Activated naive CD8-positive, alpha-beta T cell treated with anti-CD3 and anti-CD28 coated beads, Interleukin-2, amount 50 U/mL, for 16 hours (primary cell): ENCODE measurements at places on chromosomes 11 and 22.

DNA sequence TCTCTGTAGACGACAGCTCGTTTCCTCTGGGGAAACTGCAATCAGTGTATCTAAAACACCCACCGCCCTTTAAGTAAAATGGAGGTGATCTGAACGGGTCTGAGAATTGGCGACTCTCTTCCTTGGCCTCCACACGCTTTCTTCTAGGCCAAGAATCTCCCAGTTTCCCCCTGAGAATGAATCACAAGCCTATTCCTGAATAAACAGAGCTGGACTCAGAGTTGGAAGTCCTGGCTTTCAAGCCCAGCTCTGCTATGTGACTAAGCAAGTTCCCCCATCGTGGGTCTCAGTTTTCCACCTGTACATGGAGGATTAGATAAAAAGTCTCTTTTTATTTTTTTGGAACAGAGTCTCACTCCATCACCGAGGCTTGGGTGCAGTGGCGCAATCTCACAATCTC, 200.4 kb downstream of the MN1 start:
- no peak for DNase-seq

DNA sequence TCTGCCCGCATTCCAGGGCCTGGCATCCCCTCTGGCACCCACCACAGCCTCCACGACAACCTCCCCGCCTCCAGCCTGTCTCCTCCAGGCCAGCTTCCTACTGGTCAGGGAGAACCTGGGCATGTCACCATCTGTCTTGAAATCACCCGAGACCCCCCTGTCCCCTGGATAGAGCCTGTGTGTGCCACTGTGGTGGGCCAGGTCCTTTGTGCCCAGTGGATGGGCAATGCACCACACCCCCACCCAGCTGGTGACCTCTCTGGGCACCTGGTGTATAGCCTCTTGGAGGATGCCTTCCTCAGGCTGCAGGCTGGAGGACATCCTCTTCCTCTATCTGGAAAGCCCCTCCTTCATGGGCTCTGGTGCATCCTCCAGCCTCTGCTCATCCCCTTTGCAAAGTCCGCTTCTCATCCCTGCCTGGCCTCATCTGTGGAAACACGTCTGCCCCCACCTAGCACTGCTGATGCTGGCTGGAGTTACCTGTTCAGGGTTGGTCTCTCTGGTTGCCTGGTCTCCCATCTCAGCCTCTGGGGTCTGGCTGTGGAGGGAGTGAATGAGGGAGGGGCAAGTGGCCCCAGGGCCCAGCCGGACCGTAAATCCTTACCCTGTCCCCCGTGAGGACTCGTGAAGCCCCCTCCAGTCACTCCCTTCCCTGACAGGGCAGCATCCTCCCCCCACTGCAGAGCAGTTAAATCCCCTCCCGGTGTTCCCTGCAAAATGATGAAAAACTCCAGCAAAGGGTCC, 589.6 kb downstream of the TBC1D22A start:
- no peak for DNase-seq

GRCh38 chr11:64035576-64035975, at the start of gene FLRT1:
Gene FLRT1, plus strand, starts transcription at chr11:64035931. Its CDS starts 80,337 bp downstream, at chr11:64116268.
- no peak for DNase-seq

DNA sequence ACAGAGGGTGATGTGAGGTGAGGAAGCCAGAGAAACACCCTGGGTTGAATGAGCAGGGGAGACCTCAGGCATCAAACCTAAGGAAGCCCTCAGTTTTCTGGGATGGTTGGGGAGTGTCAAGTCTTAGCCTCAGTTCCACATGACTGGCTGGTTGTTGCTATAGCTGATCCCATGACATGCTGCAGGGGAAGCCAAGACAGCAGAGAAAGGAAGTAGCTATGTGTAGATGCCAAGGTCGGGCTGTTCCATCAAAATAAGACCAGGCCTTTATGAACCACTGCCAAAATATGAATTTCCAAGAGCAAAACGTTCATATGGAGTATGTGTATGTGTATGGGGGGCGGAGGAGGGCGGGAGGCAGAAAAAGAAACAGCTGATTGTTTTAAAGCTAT, 11.6 kb downstream of the CD59 start:
- DNase-seq: no peak

GRCh38 chr11:73029403-73029802, 112.7 kb downstream of the FCHSD2 start:
- DNase-seq: no peak

DNA sequence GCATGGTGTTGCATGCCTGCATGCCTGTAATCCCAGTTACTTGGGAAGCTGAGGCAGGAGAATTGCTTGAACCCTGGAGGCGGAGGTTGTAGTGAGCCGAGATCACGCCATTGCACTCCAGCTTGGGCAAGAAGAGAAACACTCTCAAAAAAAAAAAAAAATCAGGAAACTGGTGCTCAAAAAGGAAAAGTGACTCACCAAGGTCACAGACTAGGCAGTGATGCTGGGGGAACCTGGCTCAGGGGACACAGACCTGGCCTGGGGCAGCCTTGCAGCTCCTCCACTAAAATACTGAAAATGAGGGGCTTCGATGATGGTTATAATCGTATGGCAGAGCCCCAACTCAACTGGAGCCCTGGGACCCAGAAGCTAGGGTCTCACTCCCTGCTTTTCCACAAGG, 8.1 kb upstream of the SLC35E4 start:
- DNase-seq: no peak

GRCh38 chr11:81886406-81887075, 847.1 kb downstream of the FAM181B start:
- no peak for DNase-seq

DNA sequence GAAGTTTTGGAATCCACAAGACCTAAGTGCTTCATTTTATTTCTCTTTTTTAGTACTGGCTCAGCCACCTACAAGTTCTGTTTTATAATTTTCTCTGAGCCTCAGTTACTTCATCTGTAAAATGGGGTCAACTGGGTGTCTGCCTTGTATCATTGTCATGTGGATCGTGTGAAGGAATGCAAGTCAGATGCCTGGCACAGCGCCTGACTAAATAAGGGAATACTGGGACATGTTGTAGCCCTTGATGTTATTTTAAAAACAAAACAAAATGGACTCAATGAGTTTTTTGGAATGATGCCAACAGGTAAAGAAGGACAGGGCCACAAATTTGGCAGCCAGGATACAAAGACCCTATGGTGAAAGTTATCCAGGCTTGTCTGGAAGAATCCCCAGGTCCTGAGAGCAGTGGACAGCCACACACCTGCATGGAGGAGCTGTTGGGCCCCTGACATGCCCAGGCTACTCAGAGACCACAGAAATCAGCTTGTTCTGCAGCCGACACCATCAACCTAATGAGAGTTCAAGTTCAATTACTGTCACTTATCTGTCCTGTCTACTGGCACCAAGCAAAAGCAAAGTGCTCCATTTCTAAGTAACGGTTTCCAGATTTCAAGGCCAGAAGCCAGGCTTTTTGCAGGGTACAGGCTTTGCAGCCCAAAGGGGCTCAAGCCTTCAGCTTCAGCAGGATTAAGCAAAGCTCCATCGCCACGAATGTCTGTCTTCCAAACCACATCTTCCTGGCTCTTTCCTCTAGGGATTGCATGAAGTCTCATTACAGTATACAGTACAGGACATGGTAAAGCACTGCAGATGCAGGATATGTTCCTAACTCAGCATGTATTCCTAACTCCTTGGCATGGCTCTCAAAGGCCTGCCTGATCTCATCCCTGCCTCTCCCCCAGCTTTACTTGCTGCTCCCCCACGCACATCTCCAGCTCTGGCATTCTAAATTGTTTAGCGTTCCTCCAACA, 18.4 kb downstream of the DKK3 start:
- no peak for DNase-seq

- no peak for DNase-seq
Observed at GRCh38 chr11:69088676-69089146, 40.0 kb downstream of the TPCN2 start.

- no peak for DNase-seq
Observed at GRCh38 chr11:61495801-61496601, 12.5 kb upstream of the LRRC10B start.

DNA sequence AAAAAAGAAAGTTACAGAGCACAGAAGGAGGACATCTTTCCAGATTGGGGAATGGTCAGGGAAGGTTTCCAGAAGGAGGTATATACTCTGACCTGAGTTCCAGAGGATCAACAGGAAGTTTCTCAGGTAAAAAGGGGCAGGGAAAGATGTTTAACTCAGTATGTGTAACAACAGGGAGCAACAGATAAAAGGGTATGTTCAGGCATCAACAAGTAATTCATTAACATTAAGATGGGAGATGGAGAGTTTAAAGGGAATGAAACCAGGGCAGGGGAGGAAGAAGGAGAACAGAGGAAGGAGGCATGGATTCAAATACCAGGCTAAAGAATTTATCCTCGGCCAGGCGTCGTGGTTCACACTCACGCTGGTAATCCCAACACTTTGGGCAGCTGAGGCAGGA, 2.5 kb upstream of the DENND5A start:
- DNase-seq: no peak

GRCh38 chr11:8336356-8337129, 72.9 kb upstream of the LMO1 start:
- no peak for DNase-seq

DNA sequence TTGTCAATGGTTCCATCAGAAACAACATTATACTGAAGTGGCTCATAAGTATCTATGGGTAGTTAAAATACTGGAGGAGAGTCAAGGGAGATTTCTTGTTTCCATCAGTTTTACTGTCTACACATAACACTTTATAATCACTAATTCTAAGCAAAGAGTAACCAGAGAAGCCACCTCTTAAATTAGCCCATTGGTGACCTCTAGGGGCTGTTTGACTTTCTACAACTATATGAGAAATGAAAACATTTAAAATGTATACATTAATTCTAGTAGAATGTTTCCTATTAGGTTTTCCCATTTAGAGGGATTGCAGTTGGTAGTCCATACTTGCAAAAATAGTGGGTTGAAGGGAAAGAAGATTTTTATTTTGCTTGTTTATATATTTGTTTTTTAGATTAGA, 504.3 kb downstream of the FAM181B start:
- DNase-seq: no peak
